ENCODE measurements at places on chromosomes 2 and 18. TPM values are rescaled to one million over a fixed set of nuclear protein-coding genes. Genes with fewer than 3 reads are reported as not detected.

Gene PPP1R1C
- 4.2 TPM for total RNA-seq

- DNase-seq = no peak
These were observed 285.4 kb downstream of the LPIN1 start for GRCh38 chr2:12031866-12032265.

DNA sequence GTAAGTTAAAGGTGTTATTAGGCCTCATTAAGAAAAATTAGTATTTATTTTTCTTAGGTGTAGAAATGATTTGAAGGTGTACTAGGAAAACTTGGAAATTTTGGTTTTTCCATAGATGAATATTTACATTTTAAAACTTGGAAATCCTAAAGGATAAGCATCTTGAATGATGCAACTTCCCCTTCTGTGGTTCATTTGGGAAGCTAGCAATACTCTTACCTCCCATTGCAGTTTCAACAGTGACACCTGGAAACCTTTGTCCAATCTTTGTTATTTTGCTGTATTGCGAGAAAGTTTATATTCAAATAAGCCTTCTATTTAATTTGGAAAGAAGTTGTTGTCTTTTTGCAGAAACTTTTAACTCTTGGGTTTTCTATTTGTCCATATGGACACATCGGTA, 68.5 kb downstream of the ZEB2 start:
- DNase-seq = no peak

- DNase-seq = no peak
These were observed 106.3 kb downstream of the ABCA12 start for GRCh38 chr2:215032153-215032552.

DNA sequence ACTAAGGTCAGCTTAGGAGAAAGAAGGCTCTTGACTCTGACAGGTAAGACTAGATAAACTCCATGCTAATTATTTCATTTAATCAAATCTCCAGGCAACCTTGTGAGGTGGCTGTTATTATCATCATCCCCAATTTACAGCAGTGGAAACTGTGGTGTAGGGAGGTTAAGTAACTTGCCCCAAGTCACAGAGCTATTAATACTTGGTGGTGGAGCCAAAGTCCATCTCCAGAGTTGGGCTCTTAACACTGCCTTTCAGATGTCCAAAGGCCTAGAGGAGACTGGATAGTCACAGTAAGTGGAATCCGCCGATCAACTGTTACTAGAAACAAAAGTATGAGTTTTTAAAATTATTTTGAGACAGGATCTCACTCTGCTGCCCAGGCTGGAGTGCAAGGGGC, 46.6 kb upstream of the SP3 start:
- DNase-seq = no peak
